CD4-positive, alpha-beta T cell treated with Interleukin-6 at 100 ng/mL for 8 hours (primary cell): ENCODE measurements at places on chromosomes 12 and 14.

GRCh38 chr12:6765634-6766581, at the start of gene PTMS:
Gene PTMS, plus strand, starts transcription at chr12:6766363. Its CDS starts 343 bp downstream, at chr12:6766706.
- no peak for DNase-seq

DNA sequence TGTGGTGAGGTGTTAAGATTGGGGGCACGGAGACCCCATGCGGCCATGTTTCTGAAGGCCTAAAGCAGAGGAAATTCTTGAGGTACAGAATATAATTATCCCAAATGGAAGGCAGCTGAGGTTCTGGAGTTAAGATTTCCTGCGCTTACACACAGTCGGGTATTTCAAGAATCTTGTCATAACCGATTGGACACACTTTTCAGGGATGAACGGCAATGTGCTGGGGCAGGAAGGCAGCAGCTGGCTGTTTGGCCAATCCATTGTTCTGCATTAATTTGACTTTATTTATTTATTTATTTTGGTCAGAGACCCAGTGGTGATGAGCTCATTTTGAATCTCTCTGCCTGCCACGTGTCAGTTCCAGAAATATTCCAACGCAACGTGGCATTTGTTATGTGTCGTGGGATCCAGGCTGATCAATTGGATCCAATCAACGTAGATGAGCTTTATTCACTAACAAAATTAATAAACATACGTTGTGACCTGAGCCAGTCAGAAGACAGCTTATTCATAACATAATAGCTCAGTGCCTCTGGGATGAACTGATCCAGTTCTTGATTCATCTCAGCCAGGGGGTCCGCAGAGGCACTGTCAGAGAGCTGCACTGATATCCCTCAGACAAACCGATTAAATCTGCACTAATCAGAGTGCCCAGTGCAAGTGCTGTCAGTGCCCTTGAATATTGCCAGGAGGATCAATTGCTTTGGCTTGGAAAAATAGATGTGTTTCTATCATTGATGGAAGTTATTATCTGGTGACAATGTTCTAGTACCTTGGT, 181.0 kb downstream of the KTN1 start:
- DNase-seq, result no peak

- no peak for DNase-seq
These were observed 36.7 kb upstream of the EGLN3 start for GRCh38 chr14:33987565-33988080.

DNA sequence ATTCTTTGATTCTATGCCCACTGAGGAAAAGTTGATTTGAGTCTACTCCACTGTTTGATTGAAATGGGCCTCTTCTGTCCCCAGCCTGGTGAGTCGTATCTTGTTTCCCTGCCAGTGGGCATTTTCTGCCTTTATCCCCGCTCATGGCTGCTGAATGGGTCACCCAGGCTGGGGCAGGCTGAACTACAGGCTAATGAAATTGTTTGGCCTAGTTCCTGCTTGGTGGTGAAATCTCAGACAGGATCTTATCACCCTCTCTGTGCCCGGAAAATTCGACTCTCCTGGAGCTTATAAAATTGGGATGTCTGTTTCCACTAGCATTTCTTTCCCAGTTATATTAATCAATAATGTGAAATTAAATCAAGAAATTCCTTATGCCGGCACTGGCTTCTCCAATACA, 65.0 kb downstream of the CHST11 start:
- DNase-seq, result no peak

GRCh38 chr14:80536456-80536855, 325.2 kb upstream of the DIO2 start:
- no peak for DNase-seq

DNA sequence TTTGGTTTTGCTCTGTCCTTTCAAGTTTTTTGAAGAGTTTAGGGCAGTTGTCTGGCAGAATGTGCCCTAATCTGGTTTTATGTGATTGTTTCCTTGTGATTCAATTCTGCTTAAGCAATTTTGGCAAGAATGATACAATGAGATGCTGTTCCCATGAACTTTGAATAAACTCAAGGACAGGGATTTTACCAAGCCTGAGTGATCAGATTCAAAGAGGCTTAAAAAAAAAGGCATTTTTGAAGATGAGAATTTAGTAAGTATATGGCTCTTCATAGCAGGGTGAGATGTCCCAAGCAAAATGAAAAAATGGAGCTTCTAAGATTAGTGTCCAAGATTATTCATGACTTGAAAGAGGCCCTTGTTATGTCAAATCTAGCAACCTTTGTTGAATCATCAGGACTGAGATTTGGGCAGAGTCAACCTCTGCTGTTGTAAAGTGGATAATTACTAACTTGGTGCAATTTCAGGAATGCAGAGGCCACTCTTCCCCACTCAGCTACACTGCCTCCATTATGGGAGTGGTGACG, 180.6 kb upstream of the NUDT4 start:
- no peak for DNase-seq

- no peak for DNase-seq
These were observed 190.2 kb upstream of the AMIGO2 start for GRCh38 chr12:47269916-47270315.
